Fibroblast of lung (primary cell): ENCODE measurements at places on chromosomes 16 and 17.

DNA sequence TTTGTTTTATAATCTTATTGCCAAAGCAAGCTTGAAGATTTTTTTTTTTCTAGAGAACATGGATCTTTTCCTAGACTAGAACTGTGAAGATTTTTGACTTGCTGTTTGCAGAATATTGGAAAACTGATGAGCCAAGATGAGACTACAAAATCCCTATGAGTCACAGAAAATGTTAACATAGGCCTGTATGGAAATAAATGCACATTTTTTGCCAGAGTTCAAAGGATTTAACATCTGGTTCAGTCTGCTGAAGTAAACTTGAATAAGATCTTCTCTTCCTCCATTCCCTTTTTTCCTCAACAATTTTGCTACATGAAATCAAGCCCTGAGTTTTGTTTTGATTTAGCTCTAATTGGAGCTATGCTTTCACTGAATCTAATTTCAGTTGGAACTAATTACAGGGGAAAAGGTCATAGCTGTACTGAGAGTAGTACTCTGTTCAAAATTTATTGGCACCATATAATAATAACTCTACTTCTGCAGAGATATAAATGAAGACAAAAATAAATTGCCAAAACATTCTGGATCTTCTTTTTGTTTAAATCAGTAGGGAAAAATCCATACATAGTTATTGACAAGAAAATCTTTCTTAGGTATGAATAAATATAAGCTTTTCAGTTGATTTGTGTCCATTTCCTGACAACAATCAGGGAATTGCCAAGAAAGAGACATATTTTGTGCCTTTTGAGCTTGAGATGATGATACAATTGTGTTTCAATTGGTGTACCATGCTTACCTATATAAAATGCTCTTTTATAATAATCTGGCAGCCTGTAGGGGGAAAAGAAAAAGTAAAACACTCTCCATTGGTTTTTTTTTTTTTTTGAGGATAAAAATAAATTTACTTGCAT is 387.5 kb upstream of the GOT2 start:
- DNase-seq: no peak

GRCh38 chr16:68356919-68357286 is 46.1 kb downstream of the PRMT7 start:
- no peak for DNase-seq

DNA sequence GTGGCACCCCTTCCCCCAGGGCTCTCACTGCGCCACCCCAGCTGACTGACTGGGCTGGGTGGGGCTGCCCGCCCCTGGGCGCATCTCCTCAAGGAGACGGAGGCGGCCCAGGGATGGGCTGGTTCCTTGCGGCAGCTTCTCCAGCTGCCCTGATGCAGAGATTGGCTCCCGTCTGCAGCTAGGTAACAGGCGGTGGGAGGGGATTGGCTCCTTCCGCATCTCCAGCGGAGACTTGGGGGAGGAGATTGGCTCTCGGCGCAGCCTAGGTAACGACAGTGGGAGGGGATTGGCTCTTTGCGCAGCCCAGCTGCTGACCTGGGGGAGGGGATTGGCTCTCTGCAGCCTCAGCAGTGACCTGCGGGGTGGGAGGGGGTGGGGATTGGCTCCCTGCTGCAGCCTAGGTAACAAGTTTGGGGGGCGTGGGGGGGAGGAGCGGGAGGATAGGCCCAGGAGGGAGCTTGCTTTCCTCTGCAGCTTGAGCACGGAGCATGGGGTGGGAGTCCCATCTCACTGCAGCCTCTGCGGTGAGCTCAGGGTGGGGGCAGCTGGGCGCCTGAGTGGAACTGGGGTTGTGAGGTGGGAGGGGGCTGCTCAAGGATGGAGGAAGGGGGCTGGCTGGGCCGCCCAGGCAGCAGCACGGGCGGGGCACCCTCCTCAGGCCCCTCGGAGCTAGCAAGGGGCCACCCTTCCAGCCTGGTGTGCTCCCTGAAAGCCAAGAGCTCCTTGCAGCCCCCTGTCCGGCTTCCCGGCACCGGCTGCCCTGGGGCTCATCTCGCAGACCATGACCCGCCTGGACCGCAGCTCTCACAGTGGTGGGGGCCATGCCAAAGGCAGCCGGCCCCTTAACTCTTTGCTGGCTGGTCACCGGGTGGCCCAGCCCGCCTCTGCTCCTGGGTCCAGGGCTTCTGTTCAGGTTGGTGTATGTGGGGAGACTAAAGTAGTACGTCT is 6.4 kb downstream of the NFE2L1 start:
- DNase-seq: peak; percentile 84

DNA sequence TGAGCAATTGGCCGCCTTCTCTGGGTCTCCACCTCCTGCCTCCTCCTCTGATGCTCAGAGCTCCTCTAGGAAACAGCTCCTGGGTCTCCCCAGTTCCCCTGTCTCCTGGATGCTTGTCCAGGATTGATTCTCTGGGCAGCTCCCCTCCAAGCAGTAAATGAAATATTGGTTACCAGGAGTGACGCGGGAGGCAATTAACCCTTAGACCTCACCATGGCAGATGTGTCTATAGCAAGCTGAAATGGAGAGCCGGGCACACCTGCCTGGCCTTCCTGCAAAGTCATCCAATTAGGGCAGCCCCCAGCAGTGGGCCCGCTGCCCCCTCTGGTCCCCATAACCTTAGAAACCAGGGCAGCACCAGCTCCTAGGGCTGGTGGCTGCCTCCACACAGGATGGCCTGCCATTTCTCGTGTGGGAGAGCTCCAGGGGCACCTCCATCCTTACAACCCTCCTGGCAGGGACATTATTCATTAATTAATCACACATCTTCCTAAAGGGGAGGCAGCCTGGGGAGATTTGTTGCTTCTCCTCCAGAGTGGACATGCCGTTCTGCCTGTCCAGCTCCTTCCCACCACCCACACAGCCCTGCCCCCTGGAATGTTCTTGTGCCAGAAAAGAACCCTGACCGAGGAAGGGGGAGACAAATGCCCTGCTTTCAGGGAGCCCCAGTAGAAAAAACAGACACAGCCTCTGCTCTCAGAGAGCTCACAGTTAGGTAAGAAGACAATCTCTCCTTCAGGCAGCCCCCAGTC is 8.3 kb upstream of the KIF18B start:
- DNase-seq: no peak

DNA sequence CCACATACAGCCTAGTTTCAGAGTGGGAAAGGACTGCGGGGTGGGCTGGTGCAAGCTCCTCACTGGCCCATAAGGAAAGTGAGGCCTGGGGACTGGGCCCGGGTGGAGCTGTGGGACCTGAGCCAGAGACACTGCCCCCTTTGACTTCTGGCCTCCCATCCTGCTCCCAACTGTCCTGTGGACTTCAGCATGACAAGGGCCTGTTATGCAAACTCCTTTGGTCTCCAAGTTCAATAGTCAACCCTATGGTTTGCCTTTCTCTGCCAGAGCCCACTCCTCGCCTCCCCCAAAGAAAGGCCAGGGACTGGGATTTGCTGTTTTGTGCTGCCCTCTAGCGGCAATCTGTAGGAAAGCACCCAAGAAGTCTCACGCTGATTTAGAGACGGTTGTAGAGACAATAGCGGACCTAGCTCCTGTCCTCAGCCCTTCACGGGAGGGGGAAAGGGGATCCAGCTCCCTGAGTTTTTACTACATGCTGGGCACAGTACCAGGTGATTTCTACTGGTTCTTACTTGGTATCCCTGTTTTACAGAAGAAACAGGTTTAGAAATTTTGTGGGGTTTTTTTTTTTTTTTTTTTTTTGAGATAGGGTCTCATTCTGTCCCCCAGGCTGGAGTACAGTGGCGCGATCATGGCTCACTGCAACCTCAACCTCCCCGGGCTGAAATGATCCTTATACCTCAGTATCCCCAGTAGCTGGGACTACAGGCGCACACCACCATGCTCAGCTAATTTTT is 1.2 kb upstream of the TLCD3B start:
- peak; percentile 70 for DNase-seq

DNA sequence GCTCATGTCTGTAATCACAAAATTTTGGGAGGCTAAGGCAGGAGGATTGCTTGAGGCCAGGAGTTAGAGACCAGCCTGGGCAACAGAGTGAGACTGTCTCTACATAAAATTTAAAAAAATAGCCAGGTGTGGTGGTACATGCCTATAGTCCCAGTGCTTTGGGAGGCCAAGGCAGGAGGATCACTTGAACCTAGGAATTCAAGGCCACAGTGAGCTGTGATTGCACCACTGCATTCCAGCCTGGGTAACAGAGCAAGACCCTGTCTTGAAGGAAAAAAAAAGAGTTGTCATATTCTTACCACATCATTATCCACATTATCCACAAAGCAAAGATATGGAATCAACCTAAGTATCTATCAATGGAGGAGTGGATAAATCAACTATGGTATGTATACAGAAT is 21.0 kb upstream of the MAPK3 start:
- no peak for DNase-seq
